ENCODE measurements at places on chromosomes 5 and 9. TPM values are rescaled to one million over a fixed set of nuclear protein-coding genes. Genes with fewer than 3 reads are reported as not detected.

GRCh38 chr5:97641081-97641480 is 458.0 kb upstream of the RIOK2 start:
- no peaks in the 10 kb centered on the region for H3K4me1 ChIP-seq
- H3K4me3 ChIP-seq, result no peak overlapping the region
- H3K27me3 ChIP-seq, result no peaks in the 10 kb centered on the region
- H3K27ac ChIP-seq, result no peak overlapping the region
- DNase-seq, result no peak

DNA sequence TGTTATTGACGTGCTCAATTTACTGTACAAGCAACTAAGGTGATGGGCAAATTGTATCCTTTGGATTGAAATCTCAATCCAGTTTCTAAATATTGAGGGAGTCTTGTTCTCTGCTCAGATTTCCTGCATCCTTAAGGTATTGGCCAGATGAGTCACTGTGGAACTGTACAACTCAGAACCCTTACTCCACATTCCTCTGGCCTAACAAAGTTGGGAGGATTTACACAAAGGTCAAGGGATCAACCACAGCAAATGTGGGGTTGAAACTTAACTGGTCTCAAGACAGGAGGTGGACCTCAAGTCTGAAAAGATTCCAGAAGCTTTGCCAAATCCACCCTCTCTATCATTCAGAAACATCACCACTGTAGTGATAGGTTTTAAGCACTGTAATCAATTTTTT is 81.5 kb upstream of the AGXT2 start:
- no peaks in the 10 kb centered on the region for H3K27me3 ChIP-seq
- no peak overlapping the region for H3K4me3 ChIP-seq
- peak; percentile 97 for DNase-seq
- peaks cover 18% of the 10 kb centered on the region for H3K4me1 ChIP-seq
- H3K27ac ChIP-seq, result no peak overlapping the region

GRCh38 chr9:104269996-104270963 is 176.2 kb downstream of the SMC2 start:
- H3K27me3 ChIP-seq, result no peaks in the 10 kb centered on the region
- no peaks in the 10 kb centered on the region for H3K36me3 ChIP-seq
- no peak overlapping the region for H3K4me3 ChIP-seq
- DNase-seq, result no peak
- H3K27ac ChIP-seq, result no peak overlapping the region

DNA sequence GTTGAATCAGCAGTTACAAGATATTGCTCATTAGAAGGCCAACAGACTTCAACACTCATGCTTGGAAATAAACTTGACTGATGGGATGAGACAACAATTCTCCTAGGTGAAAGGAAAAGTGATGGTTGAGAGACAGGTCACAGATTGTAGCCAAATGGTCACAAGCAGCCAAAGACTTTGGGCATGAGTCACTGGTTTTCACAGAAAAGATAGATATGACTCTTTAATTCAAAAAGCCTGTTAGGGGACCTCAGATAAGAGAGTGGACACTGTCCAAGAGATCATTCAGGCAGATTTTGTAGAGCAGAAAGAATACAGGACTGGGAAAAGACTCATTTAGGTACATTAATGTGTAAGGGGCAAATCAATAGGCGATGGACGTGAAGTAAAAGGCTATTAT is 982.5 kb downstream of the MAT2B start:
- no peaks in the 10 kb centered on the region for H3K36me3 ChIP-seq
- H3K27me3 ChIP-seq, result no peaks in the 10 kb centered on the region
- peak; percentile 53 for DNase-seq
- H3K4me3 ChIP-seq, result no peak overlapping the region

DNA sequence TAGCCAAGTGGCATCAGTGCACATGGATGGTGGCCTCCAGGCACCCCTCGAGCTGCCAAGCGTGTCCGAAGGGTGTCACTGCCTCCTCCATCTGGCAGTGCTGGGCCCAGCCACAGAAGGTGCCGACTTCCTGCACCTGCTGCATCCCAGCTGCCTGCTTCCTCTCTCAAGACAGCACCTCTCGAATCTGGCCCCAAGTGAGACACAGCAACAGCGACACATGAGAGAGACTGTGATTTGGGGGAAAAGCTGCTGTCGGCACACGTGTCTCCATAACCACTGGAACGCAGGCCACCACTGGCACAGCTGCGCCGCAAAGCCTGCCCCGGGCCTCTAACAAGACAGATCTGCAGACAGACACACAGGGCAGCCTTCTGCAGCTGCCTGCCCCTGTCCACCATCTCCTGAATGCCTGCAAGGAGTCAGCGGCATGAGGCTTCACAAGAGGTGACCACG is 8.8 kb downstream of the CLPTM1L start:
- no peaks in the 10 kb centered on the region for H3K27me3 ChIP-seq
- no peak overlapping the region for H3K4me3 ChIP-seq
- peaks cover 25% of the 10 kb centered on the region for H3K36me3 ChIP-seq
- H3K27ac ChIP-seq, result no peak overlapping the region
- DNase-seq, result no peak

DNA sequence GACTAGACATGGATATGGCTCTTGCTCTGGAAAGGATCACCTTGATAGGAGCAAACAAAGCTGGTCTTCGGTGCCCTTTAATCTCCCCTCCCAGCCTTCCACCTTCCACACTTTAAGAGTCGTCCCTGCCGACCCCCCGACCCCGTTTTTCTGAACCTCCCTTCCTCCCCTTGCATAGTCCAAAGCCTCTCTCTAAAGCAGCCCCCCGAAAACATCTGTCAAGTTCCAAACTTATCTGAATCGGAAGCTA is 423 bp upstream of the NUP214 start:
- no peak for DNase-seq
- H3K27ac ChIP-seq, result peak overlapping the region; percentile 68
- H3K4me3 ChIP-seq, result peak overlapping the region; percentile 84

DNA sequence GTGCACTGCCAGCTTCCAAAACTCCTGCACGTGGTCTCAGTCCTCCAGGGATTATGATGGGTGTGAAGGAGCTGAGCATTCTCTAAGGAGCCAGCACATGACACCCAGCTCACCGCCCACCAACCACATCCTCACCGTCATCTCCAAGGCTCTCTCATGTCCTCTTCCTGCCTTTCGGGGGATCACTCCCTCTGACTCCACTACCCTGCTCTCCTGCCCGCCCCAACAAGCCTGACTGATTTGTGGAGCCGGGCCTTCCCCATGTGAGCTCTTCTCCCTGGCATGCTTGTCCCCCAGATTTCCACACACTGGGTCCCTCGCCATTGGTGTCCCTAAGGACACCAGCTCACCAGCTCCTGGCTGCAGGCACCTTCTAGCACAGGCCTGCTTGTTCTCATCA is 1.9 kb downstream of the ABO start:
- H3K36me3 ChIP-seq, result no peaks in the 10 kb centered on the region
- H3K27me3 ChIP-seq, result peaks cover 22% of the 10 kb centered on the region
- no peak overlapping the region for H3K4me3 ChIP-seq
- no peaks in the 10 kb centered on the region for H3K4me1 ChIP-seq

DNA sequence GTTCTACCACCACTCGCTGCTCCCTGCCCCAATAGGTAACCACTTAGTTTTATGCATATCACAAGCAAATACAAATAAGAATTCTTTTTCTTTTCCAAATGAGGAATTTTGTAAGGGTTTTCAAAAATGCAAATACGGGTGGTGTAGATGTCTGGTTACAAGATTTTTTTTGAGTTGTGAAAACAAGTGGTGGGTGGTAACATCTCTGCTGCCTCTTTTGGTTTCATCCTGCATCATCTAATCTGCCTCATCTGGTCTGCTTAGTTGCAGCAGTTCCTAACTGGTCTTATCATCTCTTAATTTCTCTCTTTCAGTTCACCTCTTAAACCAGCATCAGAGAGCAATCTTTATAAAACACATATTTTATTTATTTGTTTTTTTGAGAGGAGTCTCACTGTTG is 5.3 kb downstream of the NFX1 start:
- DNase-seq, result no peak
- H3K27ac ChIP-seq, result no peak overlapping the region
- H3K36me3 ChIP-seq, result peaks cover 51% of the 10 kb centered on the region
- no peak overlapping the region for H3K4me3 ChIP-seq
- H3K4me1 ChIP-seq, result peaks cover 2% of the 10 kb centered on the region

DNA sequence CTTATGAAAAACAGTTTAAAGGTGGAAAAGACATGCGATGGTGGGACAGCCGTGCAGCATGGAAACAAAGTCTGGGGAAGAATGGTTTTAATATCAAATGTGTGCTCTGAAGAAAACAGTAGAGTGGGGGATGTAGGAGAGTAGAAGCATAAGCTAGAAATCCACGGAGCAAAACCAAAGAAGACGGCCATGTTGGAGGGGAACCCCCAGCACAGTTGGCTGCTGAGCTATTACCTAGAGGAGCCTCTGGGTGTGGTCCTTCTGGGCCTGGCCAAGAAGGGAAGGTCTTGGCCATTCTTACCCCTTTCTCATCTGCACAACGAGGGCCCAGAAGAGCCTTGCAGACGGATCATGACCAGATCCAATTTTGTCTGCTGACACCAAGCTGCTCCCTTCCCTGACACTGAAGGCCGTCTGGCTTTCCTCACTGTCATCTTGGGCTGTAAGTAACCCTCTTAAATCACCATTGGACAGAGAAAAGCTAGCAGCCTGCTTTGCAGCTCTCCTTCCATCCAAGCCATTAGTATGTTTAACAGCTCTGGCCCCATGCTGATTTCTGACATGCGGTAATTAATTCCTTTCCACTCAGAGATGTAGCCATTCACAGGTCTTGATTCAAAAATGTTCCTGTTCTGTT is 189.5 kb downstream of the SEC61B start:
- H3K36me3 ChIP-seq, result no peaks in the 10 kb centered on the region
- H3K27me3 ChIP-seq, result no peaks in the 10 kb centered on the region
- no peak for DNase-seq
- no peak overlapping the region for H3K4me3 ChIP-seq

DNA sequence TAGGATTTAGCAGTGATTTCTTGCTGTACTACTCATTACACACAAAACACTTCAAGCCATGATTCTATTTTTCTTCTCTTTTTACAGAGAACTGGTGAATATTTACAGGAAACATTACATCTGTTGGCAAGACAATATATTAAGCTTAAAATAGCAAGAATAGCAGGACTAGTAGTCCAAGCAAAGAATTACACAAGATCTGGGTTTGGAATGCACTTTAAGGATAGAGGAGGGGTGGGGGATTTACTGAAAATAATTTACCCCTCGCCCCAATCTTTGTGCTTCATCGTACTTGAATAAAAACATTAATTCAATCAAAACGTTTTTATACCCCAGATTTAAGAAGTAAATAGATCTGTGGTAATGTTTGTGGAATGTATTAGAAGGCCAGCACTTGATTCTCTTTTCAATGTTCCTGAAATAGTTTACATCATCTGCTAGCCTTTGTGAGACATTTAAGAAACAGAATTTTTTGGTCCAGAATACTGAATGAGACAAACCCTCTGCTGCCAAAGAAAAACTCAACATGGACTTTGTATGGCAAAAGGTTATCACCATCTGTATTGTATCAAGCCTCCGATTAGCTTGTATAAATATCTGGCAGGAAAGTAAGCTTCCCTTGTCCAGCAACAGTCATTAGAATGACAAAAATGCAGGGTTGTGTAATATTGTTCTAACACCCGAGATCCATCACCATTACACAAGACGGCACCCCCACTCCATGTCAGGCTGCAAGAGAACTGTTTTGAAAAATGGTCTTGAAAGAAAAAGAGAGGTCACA is 23.8 kb downstream of the SVEP1 start:
- no peak overlapping the region for H3K27ac ChIP-seq
- no peaks in the 10 kb centered on the region for H3K27me3 ChIP-seq
- no peak overlapping the region for H3K4me3 ChIP-seq
- H3K4me1 ChIP-seq, result peaks cover 14% of the 10 kb centered on the region
- H3K36me3 ChIP-seq, result no peaks in the 10 kb centered on the region
- peak; percentile 88 for DNase-seq

GRCh38 chr5:18465833-18466681 is 831.8 kb downstream of the TAF11L14 start:
- no peak overlapping the region for H3K4me3 ChIP-seq
- H3K4me1 ChIP-seq, result no peaks in the 10 kb centered on the region
- H3K27me3 ChIP-seq, result no peaks in the 10 kb centered on the region

- no peak for DNase-seq
- H3K36me3 ChIP-seq, result no peaks in the 10 kb centered on the region
- H3K27me3 ChIP-seq, result no peaks in the 10 kb centered on the region
- no peaks in the 10 kb centered on the region for H3K4me1 ChIP-seq
- no peak overlapping the region for H3K27ac ChIP-seq
Observed at GRCh38 chr5:12669326-12669725, 765.1 kb upstream of the CTNND2 start.

DNA sequence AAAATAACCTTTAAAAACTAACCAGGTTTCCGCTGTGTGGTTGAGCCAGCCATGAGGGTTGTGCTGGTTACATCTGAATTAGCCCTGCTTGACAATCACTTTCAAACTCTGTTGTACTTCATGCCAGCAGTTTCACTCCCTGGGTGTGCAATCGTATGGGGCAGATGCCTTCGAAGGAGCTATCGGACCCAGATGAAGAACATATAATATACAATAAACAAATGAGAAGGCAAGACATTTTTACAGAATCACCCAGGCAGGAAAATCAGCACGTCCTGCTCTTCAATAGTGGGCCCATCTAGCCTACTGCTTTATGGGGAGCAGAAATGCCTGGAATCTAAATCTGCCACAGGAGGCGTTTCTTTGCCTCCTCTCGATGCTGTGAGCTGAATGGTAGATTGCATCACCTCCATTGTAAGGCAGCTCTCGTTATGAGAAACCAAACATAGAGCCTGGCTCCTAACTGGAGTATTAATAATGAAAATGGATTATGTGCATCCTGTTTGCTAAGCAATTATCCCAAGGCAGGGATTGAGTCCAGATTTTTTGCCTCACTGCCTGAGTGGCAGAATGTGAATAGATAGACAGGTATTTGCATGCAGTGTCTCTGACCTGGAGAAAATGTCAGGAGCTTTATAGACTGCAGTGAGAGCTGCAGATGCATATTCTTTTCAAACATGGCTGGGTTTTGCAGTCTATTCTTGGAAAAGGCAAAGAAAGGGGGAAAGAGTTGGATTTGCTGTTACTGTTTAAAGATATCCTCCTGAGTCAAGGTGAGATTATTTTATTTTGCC is 143.3 kb upstream of the SMARCA2 start:
- H3K27ac ChIP-seq, result no peak overlapping the region
- H3K4me3 ChIP-seq, result no peak overlapping the region
- H3K4me1 ChIP-seq, result no peaks in the 10 kb centered on the region
- H3K27me3 ChIP-seq, result no peaks in the 10 kb centered on the region
- DNase-seq, result no peak

DNA sequence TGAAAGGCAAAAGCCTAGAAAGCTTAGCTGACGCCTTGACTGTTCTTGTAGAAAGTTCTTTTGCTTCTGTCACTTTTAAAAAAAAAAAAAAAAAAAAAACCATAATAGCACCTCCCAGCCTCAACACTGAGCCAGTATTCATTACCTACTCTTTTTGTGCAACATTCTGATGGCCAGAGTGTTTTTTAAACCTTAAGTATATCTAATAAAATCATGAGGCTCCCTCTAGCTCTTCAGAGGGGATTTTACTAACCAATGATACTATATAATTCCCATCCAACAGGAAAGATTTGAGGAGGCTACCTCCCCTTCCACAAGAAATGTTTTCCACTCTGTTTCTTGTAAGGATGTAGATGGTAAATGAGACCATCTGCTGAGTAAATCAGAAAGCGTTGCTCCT is 3.9 kb downstream of the BNC2 start:
- DNase-seq, result peak; percentile 23
- H3K4me1 ChIP-seq, result peaks cover 39% of the 10 kb centered on the region
- H3K4me3 ChIP-seq, result no peak overlapping the region

The RANBP3L gene
- 0.46 TPM for total RNA-seq

The MTREX gene
- 68.1 TPM for total RNA-seq

The SH3RF2 gene
- 8.6 TPM for total RNA-seq

The MELK gene
- 12.3 TPM for total RNA-seq

The LCN9 gene
- 4.8 TPM for total RNA-seq

The GMCL2 gene
- total RNA-seq, result not detected
